ENCODE measurements at places on chromosomes 13 and 19.

- no peak for DNase-seq
These were observed 6.3 kb upstream of the FDX2 start for GRCh38 chr19:10321874-10322835.

GRCh38 chr19:21133633-21134032, 8.2 kb upstream of the ZNF431 start:
- DNase-seq, result no peak

DNA sequence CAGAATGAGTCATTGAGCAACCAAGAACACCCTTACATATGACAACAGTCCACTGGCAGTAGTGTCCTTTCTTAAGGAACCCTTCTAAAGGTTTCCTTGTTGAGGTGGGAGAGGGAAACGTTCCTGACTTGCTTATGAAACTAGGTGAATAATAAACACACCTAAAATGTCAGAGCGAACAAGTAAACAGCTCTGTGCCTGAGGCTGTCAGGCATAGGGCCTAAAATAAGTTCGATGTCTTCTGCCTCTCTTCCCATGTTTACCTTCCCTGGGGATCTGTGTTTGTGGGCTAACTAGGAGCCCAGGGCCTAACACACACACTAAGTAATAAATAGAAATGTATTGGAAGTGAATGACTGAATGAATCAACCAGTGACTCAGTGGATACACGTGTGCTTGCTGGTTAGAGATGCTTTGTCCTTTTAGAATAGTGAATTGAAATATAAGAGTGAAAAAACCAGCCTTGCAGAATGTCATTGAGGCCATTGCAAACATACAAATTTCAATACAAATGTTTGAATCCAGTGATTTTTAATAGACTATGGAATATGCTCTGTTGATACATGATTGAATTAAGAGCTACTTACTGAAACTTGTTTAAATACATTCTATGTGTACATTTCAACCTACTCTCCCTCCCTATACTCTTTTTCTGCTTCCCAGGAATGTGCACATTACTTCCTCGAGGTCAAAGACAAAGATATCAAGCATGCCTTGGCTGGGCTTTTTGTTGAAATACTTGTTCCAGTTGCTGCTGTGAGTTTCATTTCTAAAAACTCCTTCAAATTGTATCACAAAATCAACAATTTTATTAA, 102.9 kb downstream of the FRY start:
- DNase-seq, result no peak

GRCh38 chr19:29525901-29526729, at the start of gene VSTM2B:
Gene VSTM2B (plus strand): TSS chr19:29525994. CDS start chr19:29526584, 590 bp downstream.
- DNase-seq, result peak; percentile 23

DNA sequence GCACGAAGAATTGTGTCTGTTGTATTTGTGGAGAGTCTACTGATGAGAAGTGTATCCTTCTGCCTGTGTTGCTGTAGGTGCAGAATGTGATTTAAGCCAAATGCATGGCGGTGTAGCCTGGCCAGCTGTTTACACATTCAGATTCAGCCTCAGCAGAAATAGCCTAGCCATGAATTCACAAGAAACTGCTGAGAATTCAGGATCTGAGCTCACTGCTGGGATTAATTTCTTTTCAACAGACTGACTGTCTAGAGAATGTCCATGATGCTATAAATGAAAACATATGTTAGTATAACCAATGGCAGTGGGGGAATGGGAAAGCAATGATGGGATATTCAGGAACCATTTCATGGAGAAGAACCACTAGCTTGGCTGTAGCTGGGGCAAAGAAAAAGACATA, 77.4 kb upstream of the RNF113B start:
- DNase-seq, result no peak

DNA sequence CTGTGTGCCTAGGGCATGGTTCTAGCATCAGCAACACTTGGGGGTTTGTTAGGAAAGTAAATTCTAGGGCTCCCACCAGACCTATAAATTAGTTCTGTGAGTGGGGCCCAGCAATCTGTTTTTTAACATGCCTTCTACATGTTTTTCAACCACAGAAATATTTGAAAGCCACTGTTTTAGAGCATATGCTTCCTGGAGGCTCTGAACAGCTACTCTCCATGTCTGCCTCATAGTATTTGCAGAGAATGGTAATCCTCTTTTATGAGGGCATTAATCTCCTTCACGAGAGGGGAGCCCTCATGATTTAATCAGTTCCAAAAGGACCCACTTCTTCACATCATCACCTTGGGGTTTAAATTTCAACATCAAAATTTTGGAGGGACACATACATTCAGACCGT, 6.0 kb downstream of the SPATA13 start:
- no peak for DNase-seq

DNA sequence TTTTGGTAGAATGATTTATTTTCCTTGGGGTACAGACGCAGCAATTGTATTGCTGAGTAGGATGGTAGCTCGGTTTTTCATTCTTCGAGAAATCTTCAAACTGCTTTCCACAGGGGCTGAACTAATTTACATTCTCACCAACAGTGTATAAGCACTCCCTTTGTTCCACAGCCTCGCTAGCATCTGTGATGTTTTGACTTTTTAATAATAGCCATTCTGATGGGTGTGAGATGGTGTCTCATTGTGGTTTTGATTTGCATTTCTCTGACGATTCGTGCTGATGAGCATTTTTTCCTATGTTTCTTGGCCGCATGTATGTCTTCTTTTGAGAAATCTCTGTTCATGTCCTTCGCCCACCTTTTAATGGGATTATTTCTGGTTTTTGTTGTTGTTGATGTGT, 54.8 kb upstream of the UQCRFS1 start:
- DNase-seq, result no peak

- no peak for DNase-seq
These were observed 8.1 kb downstream of the NKPD1 start for GRCh38 chr19:45152504-45153338.

DNA sequence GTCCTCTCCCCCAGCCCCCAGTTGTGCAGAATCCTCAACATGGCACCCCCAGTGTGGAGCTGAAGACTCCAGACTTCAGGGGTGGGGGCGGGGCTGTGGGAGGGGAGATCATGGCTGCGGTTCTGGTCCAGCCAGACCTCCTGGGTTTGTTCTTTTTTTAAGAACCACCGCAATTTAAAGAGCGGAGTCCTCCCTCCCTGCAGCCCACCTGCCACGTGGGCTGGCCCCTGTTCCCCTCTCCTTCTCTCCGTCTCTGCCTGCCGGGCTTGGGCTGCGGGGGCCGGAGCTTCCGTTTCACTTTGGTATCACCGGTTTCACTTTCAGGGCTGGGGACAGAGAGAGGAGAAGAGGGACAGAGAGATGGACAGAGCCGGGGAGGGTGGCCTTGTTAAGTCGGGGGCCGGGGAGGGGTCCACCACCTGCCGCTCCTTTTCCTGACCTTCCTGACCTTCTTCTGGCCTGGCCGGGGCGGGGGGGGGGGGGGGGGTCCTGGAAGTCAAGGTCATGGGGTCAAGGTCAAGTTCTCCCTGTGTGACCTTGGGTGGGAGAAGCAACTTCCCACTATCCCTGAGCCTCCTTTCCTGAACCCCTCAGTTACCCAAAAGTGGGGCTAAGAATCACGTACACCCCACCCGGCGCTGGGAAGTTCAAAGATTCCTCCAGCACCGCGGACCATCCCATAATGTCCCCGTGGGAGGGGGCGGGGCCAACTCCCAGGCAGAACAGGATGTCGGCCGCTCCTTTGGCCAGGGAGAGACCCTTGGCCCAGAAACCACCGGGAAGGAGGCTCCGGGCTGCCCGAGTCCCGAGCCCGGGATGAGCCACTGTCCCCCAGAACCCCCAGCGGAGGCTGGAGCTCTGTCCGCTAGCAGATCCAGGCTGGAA, 11.3 kb upstream of the ZBTB7A start:
- DNase-seq, result no peak

- no peak for DNase-seq
These were observed 4.0 kb upstream of the DLEU7 start for GRCh38 chr13:50847501-50847900.

- no peak for DNase-seq
These were observed 86.7 kb upstream of the UQCRFS1 start for GRCh38 chr19:29299416-29300380.

DNA sequence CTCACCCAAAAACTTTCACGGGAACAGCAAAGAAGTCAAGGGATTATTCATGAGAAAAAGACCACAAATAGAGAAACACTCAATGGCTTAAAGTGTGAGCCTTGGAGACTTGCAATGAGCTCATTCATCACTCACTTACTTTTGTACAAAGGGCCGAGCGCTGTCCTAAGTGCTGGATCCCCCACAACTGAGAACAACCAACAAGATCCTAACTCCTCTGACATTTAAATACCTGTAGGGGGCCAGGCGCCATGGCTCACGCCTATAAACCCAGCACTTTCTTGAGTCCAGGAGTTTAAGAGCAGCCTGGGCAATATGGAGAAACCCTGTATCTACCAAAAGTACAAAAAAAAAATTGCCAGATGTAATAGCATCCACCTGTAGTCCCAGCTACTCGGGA, 29.4 kb upstream of the ZNF507 start:
- DNase-seq, result no peak

GRCh38 chr19:43658001-43658400, 12.0 kb downstream of the PLAUR start:
- DNase-seq, result no peak

GRCh38 chr13:20142927-20143480, 17.8 kb downstream of the GJA3 start:
- DNase-seq, result no peak

DNA sequence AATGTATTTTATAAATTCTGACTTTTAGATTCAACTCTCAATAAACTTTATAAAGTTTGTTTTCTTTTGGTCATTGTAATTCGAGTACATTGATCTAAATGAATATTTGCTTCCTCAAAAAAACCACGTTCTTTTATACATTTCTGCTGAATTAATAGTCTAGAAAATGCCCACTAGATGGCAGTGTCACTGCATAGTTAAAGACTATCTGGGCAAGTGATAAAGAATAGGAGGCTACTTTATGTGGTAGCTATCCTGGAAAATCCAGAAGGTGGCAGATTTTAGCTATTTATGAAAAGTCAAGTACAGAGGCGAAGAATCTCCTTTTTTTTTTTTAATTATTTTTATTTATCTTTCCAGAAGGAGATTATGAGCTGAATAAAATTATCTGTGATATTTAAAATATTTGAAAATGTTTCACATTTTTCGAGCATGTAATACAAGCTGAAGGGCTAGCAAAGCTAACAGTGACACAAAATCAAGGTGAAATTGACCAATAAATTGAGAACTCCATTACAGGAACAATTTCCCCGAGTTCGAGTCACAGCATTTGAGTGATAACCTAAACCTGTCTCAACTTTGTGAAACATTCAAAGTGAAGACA, 221.8 kb downstream of the OLFM4 start:
- DNase-seq, result peak; percentile 80

DNA sequence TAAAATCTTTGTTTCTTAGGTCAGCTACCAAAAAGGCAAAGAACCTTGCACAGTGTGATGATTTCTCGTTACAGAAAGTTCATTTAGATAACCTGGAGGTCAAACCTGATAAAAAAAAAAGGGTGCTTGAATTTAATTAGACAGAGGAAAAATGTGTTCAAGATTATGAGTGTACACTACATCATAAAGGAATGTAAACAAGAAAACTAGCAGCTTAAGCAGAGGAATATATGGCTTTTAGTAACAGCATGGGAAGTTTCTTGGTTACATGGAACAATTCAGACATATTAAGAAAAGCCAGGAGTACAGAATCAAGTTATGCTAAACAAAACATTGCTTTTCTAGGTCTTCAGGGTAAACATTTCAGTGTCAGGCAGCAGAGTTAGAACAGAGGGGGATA, 32.9 kb downstream of the ING1 start:
- no peak for DNase-seq

- DNase-seq, result no peak
These were observed 80.6 kb upstream of the CLDN10 start for GRCh38 chr13:95471960-95472359.

DNA sequence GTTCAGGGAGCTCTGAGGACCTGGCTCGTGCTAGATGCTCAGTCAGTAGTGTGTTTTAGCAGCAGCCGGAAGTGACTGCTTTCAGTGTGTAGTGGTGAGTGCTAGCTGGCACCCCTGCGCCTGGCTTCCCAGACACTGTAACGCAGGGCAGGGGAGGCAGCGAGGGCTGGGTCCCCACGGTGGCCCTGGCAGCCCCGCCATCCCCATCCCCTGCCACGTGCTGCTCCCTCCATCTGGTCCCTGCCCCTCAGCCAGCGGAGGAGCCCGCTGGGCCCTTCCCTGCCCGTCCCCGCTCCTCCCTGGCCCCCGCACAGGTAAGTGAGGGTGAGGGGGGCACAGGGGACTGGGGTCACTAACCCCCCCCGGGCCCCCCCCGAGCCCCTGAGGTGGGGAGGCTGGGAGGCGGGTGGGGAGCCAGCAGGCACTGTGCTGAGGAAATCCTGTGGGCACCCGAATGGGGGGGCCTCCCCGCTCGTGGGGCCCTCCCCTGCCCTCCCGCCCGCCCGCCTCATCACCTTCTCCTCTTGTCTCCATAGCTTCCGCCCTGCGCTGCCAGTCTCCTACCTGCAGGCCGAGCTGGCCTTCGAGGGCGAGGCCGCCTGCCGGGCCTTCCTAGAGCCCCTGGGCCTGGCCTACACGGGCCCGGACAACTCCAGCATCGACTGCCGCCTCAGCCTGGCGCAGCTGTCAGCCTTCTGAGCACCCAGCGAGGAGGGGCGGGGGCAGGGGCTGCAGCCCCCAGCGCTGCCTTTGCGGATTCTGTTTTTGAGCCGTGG, 3.2 kb downstream of the LENG9 start:
- no peak for DNase-seq

- DNase-seq, result no peak
These were observed 252.1 kb downstream of the DCLK1 start for GRCh38 chr13:35879111-35879510.

- no peak for DNase-seq
These were observed 616 bp downstream of the FCHO1 start for GRCh38 chr19:17751912-17752273.

- no peak for DNase-seq
These were observed 1.4 kb downstream of the LILRB2 start for GRCh38 chr19:54279406-54279962.

DNA sequence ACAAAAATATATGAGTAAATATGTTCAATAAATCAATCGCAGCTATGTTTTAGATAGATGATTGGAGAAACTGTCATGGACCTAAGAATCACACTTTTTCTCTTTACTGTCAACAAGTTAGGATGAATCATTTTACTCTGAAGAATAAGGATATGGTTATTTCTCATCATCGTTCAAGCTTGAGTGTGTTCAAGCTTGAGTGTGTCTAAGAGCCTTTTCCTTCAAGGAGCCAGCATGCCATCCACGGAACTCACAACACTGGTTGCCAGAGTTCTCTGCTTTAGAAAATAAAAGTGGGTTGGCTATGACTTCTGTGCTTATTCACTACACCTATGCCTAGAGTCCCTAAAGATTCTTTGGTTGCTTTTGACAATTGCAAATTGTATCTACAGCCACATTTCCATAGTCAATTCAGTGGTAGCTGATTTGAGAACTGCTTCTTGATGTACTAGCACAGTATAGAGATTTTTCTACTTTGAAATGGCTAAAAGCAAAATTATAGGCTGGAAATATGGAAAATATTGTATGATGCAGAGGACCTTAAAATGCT, 58.1 kb upstream of the SCEL start:
- no peak for DNase-seq
